ENCODE measurements at places on chromosomes 5 and 9.

DNA sequence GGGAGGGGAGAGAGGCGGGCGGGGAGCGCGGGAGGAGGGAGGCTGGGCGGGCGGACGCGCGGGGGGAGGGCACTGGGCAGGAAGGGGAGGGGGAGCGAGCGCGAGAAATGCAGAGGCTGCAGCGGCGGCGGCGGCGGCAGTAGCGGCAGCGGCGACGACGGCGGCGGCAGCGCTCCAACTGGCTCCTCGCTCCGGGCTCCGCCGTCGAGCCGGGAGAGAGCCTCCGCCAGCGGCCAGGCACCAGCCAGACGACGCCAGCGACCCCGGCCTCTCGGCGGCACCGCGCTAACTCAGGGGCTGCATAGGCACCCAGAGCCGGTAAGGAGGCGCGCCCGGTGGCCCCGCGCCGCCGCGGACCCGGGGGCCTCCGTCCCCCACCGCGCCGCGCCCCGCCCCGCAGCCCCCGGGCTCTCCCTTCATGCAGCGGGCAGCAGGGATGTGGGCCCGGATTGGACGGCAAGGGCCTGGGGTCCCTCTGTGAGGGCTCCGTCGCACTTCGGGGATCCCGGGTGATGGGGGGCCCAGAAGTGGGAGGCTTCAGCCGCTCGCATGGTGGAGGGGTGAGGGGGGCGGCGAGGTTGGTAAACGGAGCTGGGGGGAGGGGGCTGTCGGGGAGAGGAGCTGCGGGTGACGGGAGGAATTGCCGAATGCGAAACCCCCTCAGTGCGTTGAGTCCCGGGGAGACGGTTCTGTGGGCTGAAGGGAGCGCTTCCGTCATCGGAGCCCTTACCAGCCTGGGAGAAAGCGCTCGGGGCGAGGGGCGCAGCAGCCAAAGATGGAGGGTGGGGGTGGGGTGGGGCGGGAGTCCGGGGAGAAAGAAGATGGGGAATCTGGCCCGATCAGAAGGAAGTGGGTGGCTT, at the start of gene BASP1:
Gene BASP1 (plus strand): TSS at position 139 of the 860 bp plus-strand sequence. CDS start 57,586 bp downstream, outside the sequence.
- DNase-seq = no peak

GRCh38 chr5:84650429-84650828, 265.7 kb upstream of the EDIL3 start:
- no peak for DNase-seq

DNA sequence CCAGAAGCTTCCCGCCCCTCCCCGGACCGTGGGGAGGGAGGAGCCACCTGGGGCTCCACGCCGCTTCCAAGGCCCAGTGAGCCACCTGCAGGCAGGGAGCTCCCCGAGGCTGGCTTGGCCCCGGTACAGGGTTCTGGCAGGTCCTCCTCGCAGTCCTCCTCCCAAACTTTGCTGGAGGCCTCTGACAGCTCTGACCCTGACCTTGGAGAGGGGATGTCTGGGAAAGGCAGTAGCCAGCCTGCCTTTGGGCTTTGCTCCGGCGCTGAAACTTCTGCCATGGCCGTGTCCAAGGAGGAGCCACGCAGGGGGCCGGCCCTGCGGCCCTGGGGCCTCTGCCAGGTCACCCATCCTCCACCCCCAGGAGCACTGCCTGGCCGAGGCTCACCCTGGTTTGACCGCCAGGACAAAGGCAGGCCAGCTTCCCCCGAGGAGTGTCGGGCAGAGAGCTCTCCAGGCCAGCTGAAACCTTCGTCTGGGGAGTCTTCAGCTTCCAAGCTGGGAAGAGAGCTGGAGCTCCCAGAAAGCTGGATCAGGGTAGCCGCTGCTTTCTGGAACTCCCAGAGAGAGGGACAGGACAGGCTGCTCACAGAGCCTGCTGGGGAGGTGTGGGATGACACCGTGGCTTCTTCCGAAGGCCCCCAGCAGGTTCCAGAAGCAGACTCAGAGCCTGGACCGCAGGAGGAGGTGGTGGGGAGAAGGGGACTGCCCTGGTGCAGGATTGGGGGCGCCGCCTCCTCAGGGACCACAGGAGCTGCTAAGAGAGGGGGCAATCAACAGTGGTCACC, 9.0 kb upstream of the QSOX2 start:
- no peak for DNase-seq

DNA sequence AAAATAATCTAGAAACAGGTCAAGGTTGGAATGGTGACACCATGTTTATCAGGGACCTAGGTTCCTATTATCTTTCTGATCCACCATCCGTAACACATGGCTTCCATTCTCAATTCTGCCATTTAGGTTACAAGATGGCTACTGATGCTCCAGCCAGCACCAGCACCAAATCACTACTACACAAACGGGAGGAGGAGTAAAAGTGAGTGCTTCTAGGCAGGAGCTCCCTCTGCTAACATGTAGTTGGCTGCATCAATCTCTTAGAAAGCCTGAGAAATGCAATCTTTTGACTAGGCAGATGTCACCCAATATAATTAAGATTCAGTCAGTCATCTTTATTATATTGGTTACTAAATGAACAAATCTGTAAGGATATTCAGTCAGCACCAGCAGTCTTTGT, 515.9 kb downstream of the RAB3C start:
- no peak for DNase-seq

GRCh38 chr5:150227036-150227435, 37.2 kb downstream of the SLC6A7 start:
- no peak for DNase-seq

DNA sequence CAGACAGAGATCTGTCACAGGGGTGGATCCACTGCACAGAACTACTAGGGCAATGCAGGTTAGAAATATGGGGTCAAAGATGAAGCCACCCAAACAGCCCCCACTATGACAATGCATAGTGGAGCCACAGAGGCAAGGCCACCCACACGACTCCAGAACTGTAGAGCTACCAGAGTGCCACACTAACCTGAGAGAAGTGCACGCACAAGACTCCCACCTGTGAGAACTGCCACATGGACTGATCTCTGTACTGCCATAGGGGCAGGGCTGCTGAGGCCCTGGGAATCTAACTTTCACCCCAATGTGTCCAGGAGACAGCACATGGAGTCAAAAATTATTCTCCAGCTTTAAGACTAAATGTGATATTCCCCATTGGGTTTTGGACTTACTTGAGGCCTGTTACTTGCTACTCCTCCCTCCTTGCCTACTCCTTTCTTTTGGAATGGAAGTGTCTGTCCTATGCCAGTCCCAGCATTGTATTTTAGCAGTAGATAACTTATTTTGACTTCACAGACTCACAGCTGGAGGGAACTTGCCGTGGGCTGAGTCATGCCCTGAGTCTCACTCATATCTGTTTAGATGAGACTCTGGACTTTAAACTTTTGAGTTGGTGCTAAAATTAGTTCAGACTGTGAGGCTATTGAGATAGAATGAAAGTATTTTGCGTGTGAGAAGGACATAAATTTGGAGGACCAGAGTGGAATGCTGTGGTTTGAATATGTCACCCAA, 853.3 kb downstream of the MAT2B start:
- no peak for DNase-seq

- no peak for DNase-seq
Measured at GRCh38 chr5:108543486-108543885, 161.6 kb upstream of the FBXL17 start.

- no peak for DNase-seq
Measured at GRCh38 chr5:74020503-74020902, 394.5 kb downstream of the ARHGEF28 start.

- no peak for DNase-seq
Measured at GRCh38 chr5:113221294-113222176, 213.3 kb downstream of the TSSK1B start.

DNA sequence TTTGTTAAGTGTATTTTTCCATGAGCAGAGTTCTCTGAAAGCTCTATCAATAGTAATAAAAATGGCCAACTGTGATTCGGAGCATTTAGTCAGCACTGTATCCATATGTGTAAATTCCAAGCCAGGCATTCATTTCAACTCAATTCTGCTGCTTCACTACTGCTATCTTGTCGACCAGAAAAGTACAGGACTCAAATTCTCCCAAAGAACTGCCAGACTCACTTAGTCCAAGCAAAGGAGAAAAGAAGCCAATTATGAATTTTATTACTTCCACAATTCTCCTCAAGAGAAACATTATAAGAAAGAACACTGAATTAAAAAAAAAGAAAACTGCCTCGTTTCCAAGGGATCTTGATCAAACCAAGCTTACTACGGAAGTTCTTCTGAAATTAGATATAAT, 906.3 kb upstream of the DMAC1 start:
- no peak for DNase-seq

DNA sequence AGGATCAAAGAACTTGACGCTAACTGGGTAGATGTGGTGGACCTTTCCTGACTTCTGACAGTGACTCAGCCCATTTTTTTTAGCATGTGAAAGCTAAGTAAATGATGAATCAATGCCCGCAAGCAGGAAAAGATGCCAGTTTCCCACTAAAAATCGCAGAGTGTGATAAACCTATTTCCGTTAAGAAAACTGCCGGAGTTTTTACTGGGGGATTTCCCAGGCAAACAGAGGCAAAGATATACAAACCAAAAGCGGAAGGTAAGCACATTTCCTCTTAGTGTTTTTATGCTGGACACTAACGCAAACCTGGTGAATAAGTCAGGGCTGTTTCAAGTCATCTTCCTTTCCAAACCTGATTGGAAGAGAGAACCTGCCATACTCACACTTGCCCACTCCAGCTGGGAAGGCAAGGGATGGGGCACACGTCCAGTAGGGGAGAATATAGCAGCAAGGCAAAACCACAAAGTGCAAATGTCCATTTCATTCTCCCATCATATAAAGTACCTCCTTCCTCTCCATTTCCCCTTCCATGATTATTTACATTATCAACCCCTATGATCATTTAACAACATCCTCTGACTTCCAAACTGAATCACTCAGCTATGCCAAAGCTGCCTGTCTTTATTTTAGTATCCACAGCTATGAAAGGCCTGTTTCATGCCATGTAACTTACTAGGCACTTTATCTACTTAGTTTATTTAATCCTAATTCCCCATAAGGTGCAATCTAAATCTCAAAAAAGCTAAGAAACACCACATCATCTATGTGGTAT, 349.7 kb upstream of the RFX3 start:
- no peak for DNase-seq

DNA sequence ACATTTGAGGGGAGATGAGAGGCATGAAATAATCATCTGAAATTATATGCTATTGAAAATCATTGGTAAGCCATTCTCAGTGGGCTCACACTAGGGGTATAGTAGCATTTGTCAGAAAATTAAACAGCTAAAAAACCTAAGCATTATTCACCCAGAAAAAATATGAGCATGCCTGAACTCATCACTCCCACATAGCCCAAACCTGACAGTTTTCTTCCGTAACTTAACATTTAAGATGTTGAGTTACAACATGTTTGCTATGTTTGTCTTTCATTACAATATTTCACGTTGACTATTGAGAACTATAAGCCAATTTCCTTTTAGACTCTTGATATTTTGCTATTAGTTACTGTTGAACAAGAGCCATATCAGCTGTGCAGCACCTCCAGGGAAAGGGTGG, 23.5 kb upstream of the GHR start:
- DNase-seq = no peak

DNA sequence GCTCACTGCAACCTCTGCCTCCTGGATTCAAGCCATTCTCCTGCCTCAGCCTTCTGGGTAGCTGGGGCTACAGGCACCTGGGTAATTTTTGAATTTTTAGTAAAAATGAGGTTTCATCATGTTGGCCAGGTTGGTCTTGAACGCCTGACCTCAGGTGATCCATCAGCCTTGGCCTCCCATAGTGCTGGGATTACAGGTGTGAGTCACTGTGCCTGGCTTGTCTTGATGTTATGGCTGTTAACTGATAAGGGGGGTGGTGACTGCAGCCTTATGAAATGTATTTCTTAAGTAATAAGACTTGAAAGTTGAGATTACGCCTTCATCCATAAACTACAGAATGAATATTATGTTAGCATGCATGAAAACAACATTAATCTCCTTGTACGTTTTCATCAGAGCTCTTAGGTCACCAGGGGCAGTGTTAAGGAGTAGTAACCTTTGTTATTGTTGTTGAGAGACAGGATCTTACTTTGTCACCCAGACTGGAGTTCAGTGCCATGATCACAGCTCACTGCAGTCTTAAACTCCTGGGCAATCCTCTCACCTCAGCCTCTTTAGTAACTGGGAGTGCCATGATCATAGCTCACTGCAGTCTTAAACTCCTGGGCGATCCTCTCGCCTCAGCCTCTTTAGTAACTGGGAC, 148.3 kb downstream of the ATP10B start:
- DNase-seq = no peak

DNA sequence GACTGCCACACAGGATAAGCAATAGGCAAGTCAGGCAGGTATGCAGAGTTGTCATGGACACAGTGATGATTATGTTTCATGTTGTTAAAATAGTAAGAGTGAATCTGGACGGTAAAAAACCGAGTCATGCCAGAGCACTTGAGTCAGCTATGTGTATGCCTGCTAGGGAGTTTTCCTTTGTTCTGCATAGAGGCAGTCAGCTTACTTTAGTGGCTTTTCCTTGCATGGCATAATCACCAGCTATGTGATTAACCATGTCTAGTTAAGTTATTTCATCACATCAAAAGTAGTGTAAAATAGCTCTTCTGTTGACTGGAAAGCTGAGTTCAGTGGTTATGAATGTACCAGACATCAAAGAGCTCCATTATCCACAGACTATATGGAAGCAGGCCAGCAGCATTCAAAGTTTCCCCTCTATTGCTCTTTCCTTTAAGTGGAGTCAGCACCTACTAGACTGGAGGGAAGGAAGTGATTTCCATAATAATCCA, 989.8 kb downstream of the TLE1 start:
- no peak for DNase-seq

GRCh38 chr9:99037769-99038483, 67.0 kb upstream of the TGFBR1 start:
- DNase-seq = no peak

DNA sequence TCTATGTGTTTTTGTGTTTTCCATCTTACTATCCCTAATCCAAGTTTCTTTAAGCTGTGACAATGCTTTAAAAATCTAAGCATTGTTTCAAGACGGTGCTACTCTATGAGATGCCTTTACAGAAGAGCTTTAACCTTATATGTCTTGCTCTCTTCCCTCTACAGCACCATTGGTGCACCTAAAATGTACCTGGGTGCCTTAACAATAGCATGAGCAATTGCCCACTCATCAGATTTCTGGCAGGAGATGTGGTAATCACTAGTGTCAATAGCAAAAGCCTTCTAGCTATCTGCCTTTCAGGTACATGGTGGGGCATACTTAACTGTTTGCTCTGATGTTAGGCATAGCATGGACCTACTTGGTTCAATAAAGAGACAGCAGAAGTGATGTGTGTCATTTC, 222.3 kb upstream of the KIF2A start:
- DNase-seq = no peak

GRCh38 chr5:90015584-90016018, 394.0 kb downstream of the CETN3 start:
- DNase-seq = no peak

- DNase-seq = no peak
Measured at GRCh38 chr5:180720486-180720885, 19.4 kb downstream of the OR2Y1 start.

Measured in NCI-H1436 treated with DMSO at 0.1 percent for 48 hours (cell line).